ENCODE measurements at places on chromosomes 1 and 21.

DNA sequence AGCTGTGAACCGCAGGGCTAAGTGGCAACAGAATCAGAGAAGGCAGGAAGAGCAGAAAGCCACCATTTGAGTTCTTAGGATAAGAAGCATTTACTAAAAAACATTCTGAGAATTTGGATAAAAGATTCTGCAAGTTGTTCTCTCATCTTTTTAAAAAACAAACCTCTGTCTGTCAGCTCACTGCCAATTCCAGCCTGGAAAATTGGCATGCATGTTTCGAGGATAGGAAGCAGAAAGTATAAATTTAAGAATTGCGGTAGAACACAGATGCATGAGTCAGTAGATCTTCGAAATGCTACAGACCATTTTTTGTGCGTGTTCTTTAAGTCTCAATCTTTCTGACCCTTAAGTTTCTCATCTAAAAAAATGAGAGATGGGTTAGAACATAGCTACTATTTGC, 544.5 kb upstream of the DAB1 start:
- DNase-seq, result no peak

DNA sequence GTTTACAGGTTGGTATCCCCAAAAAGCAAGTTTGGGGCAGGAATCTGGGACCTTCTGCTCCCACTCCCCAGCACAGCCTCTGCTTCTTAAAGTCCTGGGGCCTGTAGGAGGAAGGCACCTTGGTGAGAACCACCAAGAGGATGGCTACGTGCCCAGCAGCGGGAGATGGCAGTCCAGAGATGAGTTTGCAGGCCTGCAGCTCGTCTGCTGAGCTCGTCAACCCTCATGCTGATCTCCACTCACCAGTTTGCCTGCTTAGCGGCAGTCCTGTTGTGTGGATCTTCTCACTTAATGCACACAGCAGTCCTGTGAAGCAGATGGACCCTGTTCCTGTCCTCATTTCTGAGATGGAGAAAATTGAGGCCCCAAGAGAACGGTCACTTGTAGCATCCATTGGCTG, 160.5 kb downstream of the DYRK1A start:
- DNase-seq, result no peak

- no peak for DNase-seq
Measured at GRCh38 chr1:47231301-47232186, 481 bp downstream of the TAL1 start.

GRCh38 chr1:232978091-232978634, 27.8 kb downstream of the NTPCR start:
- no peak for DNase-seq

DNA sequence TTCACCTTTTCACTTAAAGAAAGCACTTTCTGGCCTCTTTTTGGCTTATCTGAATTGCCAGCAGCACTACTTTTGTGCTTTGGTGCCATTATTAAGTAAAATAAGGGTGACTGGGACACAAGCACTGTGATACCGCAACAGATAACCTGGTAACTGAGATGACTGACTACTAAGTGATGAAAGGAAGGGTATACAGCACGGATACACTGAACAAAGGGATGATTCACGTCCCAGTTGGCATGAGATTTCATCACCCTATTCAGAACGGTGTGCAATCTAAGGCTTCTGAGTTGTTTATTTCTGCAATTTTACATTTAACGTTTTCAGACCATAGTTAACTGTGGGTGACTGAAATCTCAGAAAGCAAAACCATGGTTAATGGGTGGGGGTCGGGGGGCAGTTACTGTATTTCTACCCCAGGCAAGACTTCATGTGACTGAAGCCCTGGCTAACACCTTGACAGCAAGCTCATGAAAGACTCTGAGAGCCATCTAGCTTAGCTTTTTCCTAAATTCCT, 102.8 kb downstream of the CLIC6 start:
- DNase-seq, result no peak

- no peak for DNase-seq
Measured at GRCh38 chr1:117044217-117044616, 15.9 kb upstream of the TTF2 start.

- no peak for DNase-seq
Measured at GRCh38 chr1:8370905-8371315, 53.0 kb downstream of the SLC45A1 start.

GRCh38 chr1:245893025-245893424, 614.1 kb downstream of the SMYD3 start:
- DNase-seq, result no peak

- DNase-seq, result no peak
Measured at GRCh38 chr1:203678943-203679661, 52.5 kb downstream of the ATP2B4 start.

- DNase-seq, result no peak
Measured at GRCh38 chr21:33654412-33654811, 12.1 kb downstream of the ITSN1 start.

- no peak for DNase-seq
Measured at GRCh38 chr21:36788120-36788638, 89.3 kb downstream of the SIM2 start.

DNA sequence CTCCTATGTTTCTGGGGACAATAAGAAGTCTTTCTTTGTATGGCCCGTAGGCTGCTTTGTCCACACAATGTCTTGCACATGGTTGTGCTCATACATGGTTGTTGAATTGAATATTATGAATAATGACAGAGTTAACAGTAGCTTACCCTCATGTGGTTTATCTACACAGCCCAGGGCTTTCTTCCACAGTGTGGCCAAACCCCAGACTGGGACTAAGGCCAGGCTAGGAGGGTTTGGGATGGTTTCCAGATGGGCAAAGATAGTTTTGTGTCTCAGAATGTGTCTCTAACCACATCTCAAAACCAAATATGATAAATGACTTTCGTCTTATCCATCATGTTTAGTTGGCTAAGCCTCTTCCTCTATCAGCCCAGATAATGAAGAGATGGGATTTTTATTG, 65.2 kb downstream of the CACNA1E start:
- no peak for DNase-seq

- no peak for DNase-seq
Measured at GRCh38 chr21:14690886-14691285, 144.8 kb upstream of the SAMSN1 start.

DNA sequence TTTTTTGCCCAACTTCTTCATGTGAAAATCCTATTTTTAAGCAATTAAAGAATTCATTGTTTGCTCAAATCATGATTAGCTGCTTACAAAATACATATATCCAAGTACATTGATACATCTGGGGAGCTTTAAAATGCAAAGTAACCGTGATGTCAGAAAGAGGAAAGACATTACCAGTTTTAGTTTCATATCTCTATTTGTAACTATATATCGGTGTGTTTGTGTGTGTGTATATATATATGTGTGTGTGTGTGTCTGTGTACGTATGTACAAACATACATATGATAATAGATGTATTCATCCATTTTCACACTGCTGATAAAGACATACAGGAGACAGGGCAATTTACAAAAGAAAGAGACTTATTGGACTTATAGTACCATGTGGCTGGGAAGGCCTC, 310.1 kb downstream of the DPYD start:
- no peak for DNase-seq

- no peak for DNase-seq
Measured at GRCh38 chr1:77781683-77782082, 2.2 kb downstream of the MIGA1 start.

GRCh38 chr1:30008998-30009657, 714.3 kb downstream of the MATN1 start:
- no peak for DNase-seq

GRCh38 chr1:231240531-231240882, 505 bp upstream of the GNPAT start:
- DNase-seq, result no peak

All from GM12891 (cell line).